CMK (cell line): ENCODE measurements at places on chromosomes 3 and 15.
A peak's percentile ranks its signal among the peaks of the same experiment; 100 is the strongest.

- no peak for DNase-seq
Observed at GRCh38 chr3:141255137-141255845, 23.7 kb downstream of the PXYLP1 start.

GRCh38 chr3:27641888-27642601 lies 80.1 kb downstream of the EOMES start:
- DNase-seq: no peak

DNA sequence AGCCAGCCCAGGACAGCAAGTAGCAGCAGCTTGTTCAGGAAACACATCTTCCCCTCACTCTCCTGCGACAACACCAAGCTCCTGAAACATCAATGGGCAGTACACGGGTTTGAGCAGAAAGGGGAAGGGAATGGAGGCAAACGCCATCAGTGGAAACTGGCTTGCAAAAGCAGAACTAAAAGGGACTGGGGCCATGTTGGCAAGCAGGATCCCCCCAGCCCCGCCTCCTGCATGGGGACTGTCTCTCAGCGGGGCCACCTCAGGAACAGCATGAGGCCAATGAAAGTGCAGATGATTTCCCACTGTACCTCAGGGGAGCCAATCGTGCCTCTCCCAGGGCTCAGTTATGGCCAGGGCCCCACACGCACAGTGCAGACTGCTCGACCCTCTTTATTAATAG lies 6.8 kb downstream of the CDAN1 start:
- DNase-seq: no peak

- DNase-seq: no peak
Observed at GRCh38 chr3:184336547-184337398, 627 bp upstream of the FAM131A start.

- DNase-seq: no peak
Observed at GRCh38 chr3:112489674-112490479, 9.4 kb downstream of the BTLA start.

- peak; percentile 5 for DNase-seq
Observed at GRCh38 chr15:92097474-92098178, 244.1 kb downstream of the SLCO3A1 start.

- no peak for DNase-seq
Observed at GRCh38 chr3:54965746-54966145, 37.9 kb upstream of the LRTM1 start.

DNA sequence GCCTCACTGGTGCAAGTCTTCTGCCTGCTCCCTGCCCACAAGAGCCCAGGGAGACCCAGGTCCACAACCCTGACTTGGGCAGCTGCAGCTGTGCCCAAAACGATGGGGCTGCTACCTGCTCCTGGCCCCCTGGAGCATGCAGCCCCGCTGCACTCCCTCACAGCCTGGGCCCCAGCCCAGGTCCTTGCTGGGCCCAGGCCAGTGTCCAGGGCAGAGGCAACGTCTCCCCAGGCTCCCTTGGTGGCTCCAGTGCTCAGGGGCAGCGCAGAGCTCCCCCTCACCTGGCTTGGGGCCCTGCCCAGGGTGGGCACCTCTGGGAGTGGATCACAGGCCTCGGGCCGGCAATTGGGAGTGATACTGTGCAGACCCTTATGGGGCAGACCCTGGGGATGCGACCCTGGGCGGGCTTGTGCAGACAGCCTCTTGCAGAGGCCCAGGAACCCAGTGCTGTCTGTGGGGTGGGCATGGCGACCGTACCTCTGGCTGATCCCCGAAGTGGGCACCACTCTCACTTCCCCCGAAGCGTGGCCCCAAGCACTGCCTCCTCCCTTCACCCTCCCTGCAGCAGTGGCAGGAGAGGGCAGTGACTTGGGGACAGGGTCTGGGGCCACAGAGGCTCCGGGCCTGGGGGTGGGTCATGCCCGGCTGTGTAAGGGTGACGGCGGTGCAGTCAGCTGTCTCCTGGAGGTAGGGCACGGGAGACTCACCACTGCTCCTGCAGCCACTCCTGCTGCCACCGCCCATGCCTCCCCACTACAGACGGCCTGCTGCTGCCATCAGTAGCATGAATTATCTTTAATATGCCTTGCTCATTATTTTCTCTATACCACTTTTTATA lies 255.9 kb downstream of the DOCK3 start:
- no peak for DNase-seq

- DNase-seq: no peak
Observed at GRCh38 chr15:38688761-38689160, 124.1 kb upstream of the RASGRP1 start.

DNA sequence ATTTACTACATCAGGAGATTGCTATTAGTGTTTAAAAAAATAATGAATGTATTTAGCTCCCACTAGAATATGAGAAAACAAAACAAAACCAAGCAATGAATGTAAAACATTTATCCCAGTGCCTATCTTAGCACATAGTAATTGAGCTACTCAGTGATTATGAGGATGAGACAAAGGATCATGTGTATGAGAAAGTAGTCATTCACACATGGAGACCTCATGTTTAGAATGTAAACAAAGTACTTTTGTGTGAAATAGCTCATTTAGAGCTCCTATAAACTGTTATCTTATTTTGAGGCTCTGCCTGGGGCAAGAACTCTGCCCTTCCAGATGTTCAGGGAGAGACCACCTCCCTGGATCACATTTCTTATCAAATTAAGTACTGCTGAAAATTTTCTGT lies 236.8 kb downstream of the LRRN1 start:
- no peak for DNase-seq

DNA sequence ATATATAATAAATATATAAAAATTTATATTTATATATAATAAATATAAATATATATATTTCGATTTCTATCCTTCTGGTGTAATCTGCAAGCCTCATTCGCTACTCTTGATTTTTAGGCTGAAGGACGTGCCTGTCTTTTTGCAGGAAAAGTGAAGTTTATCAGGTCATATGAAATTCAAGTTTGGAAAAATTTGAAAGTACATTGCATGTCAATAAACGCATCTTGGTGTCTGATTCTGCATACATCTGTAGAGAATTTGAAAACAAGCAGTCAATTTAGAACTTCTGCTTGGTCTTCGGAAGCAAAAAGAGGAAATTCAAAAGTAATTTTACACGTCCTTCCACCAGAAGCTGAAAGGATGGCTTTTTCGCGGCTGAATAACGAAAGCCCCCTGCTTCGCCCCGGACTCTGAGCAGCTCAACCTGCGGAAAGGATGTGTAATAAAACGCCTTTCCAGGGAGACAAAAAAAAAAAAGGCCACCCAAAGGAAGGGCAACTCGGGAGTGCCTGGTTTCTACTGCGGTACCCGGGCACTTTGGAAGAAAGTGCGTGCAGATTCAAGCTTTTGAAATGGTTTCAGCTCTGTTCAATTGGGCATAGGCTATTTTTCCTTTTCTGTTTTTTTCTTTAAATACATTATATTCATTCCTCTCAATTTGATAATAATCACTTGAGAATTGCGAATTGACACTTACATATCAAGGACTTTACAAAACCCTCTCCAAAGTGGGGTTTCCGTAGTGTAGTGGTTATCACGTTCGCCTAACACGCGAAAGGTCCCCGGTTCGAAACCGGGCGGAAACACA lies 1.5 kb upstream of the MYNN start:
- no peak for DNase-seq

DNA sequence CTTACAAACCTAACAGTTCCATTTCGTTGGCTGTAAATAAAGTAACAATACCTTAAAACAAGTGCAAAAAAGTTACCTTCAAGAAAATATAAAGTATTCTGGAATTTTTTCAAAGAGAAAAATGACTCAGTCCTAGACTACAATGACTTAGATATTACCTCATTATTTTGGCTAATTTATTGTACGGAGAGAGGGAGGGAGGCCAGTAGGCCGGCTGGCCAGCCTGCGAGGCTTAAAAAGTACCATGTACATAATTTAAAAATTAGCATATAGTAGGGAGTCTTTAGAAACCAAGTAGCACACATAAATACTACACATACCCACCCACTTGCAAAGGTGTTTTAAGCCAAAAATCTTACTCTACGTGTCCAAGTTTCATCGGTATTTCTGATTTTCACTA lies 41.9 kb upstream of the MAP4 start:
- DNase-seq: no peak

GRCh38 chr15:97866959-97867358 lies 93.5 kb upstream of the ARRDC4 start:
- DNase-seq: no peak

DNA sequence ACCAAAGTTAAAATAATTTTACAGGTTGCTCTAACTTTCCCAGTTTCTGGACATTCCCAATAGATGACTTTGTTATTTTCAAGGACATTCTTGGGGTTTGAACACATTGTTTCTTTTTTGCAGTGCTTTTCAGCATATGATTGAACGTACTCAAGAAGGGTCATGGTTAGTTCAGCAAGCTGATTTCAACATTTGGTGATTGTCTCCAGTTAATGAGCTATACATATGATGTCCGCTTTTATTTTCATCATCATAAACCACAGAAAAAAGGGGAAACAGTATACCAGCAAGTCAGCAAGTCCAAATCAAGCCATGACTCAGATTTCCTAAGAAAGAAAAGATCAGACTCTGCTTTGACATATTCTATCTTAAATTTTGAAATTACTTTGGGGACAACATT lies 69.4 kb downstream of the B3GALNT1 start:
- DNase-seq: no peak

DNA sequence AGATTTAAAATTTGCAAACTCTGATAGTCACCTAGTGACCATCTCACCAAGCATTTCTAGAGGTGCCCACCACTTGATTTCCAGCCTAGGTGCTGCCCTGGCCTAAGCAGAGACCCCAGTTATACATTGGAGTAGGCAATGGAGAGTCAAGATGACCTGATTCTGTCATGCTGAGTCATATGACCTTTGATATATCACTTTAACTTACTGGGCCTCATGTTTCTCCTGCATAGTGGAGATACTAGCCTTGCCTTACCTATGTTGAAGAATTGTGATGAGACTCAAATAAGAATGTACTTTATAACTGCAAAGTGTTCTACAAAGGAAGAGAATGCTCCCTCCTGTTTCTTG lies 75.5 kb upstream of the XCR1 start:
- no peak for DNase-seq

GRCh38 chr3:157669416-157669815 lies 166.2 kb upstream of the VEPH1 start:
- no peak for DNase-seq

DNA sequence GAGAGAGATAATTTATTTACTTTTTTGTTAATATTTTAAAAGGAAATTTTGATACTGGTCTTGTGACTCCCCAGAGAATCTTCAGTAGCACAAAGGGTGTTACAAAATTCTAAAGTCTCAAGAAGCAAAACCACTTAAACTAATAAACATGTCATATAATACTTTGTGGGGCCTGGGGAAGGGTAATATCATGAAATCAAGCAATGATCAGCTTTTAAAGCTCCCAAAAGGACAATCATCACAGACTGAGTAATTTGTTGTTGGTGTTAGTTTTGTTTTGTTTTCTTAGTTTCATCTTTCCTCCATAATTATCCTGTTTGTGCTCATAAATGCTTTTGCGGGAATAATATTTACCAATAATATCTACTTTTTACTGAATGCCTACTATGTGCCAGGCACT lies 55.0 kb downstream of the TMEM212 start:
- DNase-seq: no peak

- peak; percentile 74 for DNase-seq
Observed at GRCh38 chr15:81268881-81269601, 54.9 kb downstream of the STARD5 start.

DNA sequence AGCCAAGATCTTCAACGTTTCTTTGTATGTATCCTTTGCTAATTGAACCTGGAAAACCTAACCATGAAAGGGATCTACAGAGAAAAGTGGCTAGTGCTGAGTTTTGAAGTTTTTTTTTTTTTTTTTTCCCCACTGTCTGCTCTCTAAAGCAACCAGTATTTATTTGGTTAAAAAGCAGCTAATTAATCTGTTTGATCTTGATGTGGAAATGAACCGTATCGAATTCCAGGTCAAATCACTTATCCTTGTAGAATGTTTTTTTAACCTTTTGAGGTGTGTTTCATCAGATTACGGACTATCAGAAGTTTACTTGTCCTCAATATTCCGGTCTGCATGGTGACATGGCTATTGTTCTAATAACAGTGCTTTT lies 117.2 kb downstream of the FNDC3B start:
- no peak for DNase-seq

DNA sequence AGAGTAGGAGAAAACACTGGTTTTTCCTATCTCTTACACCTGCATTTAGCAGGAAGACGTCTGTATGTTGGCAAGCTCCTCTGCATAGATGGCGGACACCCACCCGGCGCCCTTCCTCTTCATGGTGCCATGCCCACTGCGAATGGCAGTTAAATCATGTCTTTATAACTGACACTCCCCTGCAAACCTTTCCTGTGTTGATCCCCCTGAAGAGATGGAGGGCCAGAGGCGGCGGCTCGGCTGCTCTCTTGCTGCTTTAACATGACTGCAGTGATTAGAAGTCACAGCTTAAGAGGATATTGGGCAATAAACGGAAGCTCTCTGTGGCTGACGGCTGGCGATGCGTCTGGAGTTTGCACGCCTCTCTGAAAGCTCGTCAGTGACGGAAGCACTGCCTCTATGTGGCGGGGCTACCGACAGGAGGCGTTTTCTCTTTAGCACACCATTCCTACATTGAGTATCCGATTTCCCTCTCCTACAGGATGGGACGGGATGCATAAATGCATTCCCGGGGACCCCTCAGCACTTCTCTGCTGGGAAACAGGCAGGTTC lies 25.5 kb upstream of the SNRPA1 start:
- DNase-seq: no peak

GRCh38 chr3:37320276-37320675 lies 145.9 kb upstream of the LRRFIP2 start:
- no peak for DNase-seq

- no peak for DNase-seq
Observed at GRCh38 chr3:149145974-149146373, 16.5 kb downstream of the HPS3 start.

GRCh38 chr15:91950631-91951329 lies 97.3 kb downstream of the SLCO3A1 start:
- no peak for DNase-seq

DNA sequence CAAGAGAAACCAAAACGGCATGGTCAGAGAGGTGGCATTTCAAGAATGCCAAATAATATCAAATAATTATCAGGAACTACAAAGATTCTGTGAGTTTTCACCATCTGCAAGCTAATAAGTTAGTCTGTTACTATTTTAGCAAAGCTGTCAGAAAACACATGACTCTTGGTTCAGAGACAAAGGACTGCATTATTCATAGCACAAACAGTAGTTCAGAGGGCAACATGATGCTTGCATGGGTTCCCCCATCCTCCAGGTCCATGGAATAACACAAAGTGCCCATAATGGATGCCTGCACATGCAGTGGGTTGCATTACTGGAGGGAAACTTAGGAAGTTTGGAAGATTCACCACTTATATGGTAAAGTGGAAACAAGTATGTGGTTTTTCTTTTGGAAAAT lies 228.8 kb upstream of the ALCAM start:
- no peak for DNase-seq

DNA sequence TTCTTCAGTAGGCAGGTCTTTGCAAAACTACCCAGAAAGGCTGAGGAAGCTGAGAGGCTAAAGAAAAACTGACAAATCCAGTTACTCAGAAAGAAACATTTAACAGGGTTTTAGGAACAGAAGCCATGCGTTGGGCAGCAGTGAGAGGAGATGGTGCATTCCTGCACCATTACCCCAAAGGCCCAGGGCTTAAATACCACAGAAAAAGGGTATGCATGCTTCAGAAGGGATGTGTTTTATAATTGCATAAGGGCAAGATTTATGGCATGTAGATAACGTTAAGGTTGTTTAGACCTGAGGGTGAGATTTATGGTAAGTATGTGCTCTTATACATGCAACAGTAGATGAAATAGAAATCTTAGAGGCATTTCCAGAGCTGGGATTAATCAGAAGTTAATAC lies 10.0 kb downstream of the C3orf52 start:
- DNase-seq: no peak
